Stimulated activated CD4-positive, alpha-beta T cell treated with anti-CD3 and anti-CD28 coated beads, TNF-alpha, amount 100 ng/mL, for 24 hours (primary cell): ENCODE measurements at places on chromosomes 1 and 21.

GRCh38 chr1:227127891-227128290, 187.8 kb downstream of the COQ8A start:
- no peak for DNase-seq

DNA sequence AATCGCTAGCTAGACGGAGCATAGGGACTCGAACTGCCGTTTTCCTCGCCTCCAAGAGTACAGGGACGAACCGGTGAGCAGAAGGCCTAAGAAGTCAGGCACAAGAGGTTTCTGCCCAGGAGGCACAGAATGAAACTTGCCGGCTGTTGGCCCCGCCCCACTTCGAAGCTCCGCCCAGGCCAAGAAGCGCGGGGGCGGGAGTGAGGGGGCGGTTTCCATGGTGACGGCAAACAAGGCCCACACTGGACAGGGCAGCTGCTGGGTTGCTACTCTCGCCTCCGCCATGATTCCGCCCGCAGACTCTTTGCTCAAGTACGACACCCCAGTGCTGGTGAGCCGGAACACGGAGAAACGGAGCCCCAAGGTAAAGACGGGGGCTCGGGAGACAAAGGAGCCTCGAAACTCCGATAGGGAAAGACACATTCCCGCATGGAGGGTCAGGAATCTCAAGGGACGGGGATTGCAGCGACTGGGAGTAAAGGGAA, at the start of gene DNALI1:
DNALI1 (plus strand) TSS at position 229 of the 485 bp plus-strand sequence; CDS start at position 284, 55 bp downstream.
- no peak for DNase-seq

GRCh38 chr1:160108888-160109662, 6.5 kb upstream of the ATP1A2 start:
- DNase-seq = peak; percentile 25

GRCh38 chr1:23442751-23443150, 18.2 kb upstream of the TCEA3 start:
- DNase-seq = no peak

DNA sequence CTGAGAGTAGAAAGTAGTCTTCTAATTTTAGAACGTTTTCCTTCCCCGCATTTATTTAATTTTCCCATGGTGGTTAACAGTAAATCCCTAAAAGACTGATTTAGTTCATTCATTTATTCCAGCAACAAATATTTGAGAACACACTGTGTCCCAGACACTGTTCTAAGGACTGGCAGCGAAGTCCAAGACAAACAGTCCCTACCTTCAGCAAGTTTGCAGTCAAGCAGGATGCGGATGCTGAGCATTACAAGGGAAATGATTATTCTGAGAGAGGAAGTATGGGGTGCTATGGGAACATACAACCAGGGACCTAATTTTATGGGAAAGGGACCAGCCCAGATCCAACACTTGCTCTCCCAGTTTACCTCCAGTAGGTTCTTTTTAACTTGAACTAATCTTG, 1.2 kb upstream of the C1orf74 start:
- no peak for DNase-seq

DNA sequence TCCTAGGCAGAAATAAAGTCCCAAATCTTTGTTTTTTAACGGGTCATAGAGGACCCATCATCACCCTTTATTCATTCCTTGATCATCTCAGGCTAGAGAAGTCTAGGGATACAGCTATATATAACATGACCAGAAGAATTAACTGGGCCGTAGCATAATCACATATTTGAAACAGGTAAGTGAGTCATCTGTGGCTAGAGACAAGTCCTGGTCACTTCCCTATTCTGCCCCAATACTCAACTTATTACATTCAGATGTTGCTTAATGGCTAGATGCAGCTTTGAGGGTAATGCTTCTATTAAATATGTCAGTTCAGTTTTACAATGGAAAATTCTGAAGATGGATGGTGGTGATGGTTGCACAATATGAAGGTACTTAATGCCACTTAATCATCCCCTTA, 47.0 kb downstream of the EXO1 start:
- no peak for DNase-seq

DNA sequence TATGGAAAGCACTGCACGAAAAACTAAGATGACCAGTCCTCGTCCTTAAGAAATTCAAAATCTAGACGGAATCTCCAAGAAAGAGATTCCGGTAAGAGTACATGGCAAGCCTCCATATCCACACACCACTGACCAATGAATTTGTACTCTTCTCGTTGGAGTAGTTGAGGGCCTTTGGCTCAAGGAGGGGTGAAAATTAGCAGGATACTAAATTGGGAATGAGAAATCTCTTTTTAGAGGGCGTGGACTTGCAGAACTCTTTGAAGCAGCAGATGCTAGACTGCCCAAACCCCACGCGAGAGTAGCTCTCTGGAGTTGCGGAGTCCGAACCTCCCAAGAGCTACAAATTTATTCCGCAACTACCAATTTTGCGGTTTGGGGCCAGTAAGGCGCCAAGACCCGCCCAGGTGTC, 872 bp upstream of the PPP2R5A start:
- no peak for DNase-seq

- no peak for DNase-seq
These were observed 1.2 kb downstream of the MCOLN3 start for GRCh38 chr1:85047144-85047471.

DNA sequence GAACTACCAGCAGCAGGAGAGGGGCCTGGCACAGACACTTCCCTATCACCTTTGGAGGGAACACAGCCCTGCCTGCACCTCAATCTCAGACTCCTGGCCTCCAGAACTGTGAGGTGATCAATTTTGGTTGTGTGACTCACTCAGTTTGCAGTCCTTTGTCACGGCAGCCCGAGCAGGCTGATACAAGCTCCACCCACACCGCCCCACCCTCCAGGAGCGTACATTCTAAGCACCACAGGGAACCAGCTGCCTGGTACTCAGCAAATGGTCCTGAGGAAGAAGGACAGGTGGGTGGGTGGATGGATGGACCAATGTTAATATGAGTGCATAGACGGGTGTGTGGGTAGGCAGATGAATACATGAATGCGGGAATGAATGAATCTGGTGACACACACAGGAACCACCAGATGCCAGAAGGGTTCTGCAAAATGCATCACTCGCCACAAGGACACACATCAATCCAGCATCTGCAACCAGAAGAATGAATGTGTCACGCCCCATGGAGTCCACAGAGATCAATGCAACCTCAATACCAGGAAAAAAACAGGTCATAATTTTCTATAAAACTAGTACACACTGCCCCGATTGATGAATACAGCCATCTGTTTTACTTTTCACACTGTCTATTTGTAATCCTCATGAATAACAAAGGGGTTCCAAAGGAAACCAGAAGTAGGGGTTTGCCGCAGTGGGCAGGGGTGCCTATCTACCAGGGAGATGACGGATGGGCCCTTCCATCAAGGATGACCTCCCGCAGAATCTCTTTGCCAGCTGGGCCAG, 284.5 kb downstream of the NPHP4 start:
- no peak for DNase-seq

DNA sequence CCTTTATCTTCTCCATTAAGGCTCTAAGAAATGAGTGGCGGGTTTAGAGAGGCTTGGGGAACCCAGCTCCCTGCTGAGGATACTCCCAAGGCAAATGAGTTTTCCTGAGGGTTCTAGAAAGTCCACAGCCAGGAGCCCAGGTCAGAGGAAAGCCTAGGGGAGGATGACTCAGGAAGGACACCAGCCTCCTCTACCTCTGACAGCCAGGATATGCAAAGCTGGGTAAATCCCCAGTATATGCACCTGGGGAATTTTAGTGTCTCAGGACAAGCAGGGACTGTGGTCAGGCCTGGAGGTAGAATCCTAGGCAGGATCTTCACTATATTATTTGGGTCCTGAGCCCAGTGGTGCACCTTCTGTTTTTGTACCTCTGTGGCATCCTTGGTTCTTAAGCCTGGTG, 23.5 kb upstream of the WNT4 start:
- no peak for DNase-seq

DNA sequence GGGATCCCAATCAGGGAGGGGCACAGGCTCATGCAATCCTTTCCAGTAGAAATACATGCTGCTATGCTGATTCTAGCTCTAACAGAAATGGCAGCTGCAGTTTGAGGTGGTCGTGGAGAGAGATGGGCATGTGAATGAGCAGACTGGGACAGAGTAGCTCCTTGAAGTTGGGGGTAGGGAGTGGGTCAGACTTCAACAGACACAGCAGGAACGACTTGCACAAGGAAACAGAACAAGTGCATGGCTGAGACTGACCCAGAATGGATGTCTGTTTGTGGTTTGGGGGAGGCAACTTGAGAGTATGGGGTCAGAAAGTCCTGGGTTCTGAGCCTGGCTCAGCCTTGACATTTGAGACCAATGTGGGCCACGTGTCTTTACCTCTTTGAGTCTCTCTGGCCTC, 25.1 kb upstream of the TRABD2B start:
- no peak for DNase-seq

DNA sequence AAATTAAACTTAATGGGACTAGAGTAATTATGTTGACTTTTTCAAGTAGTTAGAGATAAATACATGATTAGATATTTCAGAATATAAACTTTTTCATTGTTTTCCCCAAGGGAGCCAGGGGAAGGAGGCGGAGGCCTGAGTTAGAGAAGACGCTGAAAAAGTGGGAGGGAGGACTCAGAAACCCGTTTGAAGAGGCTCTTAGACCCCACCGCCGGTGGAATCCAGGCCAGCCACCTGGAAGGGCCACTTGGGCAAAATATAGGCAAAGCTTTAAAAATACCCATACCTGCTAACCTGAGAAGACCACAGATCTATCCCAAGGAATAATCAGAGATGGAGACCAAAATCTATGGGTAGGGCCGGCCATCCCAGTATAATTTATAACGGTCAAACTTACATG, 242.6 kb downstream of the PTPRU start:
- DNase-seq = no peak

DNA sequence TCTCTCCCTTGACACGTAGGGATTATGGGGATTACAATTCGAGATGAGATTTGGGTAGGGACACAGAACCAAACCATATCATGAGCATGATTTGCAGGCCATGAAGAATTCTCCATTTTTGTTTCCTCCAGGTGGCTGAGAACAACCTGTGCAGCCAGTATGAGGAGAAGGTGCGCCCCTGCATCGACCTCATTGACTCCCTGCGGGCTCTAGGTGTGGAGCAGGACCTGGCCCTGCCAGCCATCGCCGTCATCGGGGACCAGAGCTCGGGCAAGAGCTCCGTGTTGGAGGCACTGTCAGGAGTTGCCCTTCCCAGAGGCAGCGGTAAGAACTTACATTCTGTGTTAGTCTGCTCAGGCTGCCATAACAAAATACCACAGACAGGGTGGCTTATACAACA, 9.7 kb downstream of the MX1 start:
- no peak for DNase-seq

DNA sequence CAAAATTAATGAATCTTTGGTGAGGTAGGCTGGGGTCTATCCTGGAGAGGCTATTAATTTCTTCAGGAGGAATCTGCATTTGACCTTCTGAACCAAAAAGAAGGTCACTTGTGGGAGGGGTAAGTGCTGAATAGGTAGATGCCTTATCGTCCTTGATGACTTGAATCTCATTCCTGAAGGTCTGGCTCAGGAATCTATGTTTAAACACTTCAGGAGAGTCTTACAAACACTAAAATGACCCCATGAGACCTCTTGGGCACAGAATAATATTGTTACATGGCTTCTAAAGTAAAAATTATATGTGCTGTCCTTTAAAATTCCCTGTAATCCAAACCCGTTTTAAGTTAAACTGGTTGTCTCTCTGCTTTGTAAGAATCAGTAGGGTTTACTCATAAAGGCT, 55.0 kb upstream of the FGGY start:
- DNase-seq = no peak

DNA sequence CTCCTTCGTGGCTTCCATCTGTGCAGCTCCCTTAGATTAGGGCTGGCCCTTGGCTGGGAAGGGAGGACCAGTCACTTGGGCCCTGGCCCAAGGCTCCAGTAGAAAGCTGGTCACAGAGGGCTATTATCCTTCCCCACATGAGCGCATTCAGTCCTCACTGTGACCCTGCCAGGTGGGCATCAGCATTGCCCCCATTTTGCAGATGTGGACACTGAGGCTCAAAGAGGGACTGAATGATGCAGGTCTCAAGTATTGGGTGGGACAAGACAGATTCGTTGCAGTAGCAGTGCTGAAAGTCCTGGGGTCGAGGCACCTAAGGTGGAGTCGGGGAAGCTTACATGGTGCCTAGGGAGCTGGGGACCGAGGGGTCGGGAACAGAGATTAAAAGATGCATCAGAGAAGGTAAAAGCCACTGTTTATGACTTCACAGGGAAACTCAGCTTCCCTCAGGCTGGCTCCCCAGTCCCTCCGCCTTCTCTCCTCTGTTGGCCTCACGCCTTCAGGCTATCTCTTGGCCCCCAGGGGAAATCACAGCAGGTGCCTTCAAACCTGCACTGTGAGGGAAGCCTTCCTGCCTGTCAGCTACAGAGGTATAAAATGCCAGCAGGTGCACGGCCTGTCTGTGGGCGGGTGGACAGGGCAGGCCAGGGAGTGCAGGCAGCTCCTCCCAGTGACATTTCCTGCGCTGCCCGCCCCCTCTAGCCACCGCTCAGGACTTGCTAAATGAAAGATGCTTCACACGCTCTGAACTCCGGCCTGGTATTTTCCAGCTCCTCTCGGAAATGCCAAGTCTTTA, 178.4 kb downstream of the GRIK3 start:
- DNase-seq = no peak

GRCh38 chr1:111847466-111847865, 91.8 kb downstream of the DDX20 start:
- DNase-seq = no peak

- DNase-seq = no peak
These were observed 222.0 kb downstream of the OMA1 start for GRCh38 chr1:58324558-58324957.

DNA sequence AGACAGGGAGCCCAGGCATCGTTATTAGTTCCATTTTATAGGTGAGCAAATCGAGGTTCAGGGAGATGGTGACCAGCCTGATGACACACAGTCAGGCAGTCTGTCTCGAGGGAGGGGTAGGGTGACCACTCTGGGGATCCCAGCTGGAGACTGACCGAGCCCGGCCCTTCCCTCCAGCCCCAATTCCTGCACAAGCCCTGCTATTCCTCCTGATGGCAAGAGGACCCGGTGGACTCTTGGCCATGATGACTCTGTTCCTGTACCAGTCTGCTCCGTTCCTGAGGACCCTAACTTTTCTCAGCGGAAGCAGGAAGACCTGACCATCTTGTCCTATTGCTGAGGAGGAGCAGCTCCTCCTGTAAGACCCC, 391 bp downstream of the AGT start:
- no peak for DNase-seq

- DNase-seq = no peak
These were observed 38.6 kb upstream of the SLC35F3 start for GRCh38 chr1:233865902-233866301.

GRCh38 chr1:162023547-162024501, at the start of gene OLFML2B:
Gene OLFML2B (minus strand): TSS chr1:162023869. CDS start chr1:162023430, 439 bp downstream.
- DNase-seq = peak; percentile 13

- no peak for DNase-seq
These were observed 69.0 kb downstream of the BRINP2 start for GRCh38 chr1:177239792-177240191.
